Muscle of leg (tissue), 16 donors: ENCODE measurements at places on chromosomes 5 and 9.

- no peak for DNase-seq
These were observed 32.5 kb upstream of the N4BP3 start for GRCh38 chr5:178080618-178081410.

DNA sequence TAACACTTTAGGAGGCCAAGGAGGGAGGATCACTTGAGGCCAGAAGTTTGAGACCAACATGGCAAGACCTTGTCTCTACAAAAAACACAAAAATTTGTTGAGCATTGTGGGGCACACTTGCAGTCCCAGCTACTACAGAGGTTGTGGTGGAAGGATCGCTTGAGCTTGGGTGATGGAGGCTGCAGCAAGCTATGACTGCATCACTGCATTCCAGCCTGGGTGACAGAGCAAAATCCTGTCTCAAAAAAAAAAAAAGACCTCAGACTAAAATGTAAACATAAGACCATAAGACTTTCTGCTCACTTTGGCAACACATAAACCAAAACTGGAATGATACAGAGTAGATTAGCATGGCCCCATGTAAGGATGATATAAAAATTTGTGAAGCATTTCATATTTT lies 24.6 kb upstream of the NANS start:
- no peak for DNase-seq

DNA sequence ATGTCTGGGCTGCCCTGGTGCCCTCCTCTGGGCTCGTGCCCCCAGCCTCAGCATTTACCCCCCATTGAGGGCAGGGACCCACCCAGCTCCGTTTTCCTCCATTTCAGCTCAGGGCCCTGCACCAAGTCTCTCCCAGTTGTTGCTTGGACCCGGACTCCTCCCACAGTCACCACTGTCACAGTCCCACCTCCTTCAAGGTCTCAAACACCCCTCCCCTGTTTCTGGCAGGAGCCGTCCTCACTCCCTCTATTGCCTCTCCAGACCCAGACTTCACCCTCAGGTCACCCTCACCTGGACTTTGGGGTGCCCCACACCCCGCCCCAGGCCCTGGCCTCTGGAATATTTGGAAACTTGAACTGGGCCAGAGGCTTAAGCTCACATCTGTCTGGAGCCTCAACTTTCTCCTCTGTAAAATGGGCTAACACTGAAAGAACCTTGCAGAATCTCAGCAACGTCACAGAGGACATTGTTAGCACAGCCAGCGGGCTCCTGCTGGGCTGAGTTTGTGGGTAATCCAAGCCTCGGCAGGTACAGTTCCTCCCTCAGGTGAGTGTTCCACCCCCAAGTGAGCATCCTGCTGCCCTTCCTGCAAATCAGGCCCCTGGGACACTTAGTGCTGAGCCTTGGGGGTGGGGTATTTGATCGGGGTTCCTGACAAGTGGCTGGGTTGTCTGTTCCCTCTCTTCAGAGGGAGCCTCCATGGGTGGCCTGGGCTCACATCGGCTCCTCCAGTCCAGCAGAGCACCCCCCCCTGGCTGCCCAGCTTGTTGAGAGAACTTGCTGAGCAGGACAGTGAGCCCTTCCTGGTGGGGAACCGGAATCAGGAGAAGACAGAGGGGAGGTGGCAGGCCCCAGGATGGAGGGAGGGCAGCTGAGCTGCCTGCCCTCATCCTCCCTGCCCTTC lies 130.1 kb downstream of the C9orf50 start:
- peak; percentile 60 for DNase-seq

DNA sequence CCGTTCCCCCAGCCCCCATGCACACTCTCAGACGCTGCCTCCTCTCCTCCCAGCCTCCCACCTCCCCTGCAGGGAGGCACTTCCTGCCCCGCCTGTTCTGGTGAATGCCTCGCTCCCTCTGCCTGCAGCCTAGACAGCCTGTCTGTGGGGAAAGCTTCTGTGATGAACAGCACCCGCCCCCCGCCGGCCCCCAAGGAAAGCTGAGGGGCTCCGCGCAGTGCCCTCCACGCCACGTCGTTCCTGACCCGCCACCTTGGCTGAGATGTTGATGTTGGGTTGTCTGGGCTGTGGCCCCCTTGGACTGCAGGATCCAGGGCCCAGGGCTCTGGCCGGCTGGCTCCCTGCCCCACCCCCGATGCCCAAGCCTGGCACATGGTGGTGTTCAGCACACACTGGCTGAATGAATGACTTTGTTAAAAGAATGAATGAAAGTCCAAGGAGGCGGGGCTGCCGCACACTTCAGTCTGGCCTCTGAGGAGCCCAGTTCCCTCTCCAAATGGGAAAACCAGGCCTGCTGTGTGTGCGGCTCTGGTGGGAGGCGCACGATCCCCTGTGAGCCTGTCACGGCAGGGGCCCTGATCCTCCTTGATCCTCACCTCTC lies 2.1 kb upstream of the MYMK start:
- no peak for DNase-seq

DNA sequence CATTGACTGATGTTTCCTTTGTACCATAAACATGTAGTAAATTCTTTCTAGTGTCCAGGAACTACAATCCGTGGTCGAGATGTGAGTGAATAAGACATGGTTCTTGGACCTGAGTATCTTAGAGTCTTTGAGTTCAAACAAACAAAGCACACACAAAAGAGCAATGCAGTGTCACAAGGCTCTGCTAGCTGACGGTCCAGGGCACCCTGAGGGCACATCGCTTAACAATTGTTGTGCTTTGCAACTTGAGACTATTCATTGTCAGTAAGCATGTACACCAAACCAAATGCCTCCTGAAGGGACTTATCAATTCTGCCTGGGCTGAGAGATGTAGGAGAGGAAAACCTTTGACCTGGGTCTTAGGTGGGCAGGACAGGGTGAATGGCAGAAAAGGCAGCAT lies 84.8 kb downstream of the CAMK4 start:
- DNase-seq: no peak

DNA sequence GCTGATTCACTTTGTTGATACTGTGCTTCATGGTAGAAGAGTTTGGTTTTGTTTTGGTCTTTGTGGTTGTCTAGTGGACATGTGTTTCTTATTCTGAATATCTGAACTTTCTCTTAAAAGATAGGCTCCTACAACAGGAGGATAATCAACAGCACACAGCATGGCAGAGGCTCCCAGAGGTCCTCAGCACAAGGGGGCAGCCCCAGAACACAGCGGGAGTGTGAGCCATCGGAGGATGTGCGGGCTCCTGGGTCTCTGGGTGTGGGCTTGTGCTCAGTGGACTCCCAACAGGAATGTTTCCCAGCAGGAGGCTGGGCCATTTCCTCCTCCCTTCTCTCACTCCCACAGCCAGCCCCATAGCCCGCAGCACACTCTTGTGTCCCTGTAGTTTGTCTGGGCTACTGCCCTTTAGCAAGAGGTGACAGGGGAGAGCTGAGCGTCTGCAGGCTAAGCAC lies 164.3 kb upstream of the OTULINL start:
- DNase-seq: peak; percentile 63

DNA sequence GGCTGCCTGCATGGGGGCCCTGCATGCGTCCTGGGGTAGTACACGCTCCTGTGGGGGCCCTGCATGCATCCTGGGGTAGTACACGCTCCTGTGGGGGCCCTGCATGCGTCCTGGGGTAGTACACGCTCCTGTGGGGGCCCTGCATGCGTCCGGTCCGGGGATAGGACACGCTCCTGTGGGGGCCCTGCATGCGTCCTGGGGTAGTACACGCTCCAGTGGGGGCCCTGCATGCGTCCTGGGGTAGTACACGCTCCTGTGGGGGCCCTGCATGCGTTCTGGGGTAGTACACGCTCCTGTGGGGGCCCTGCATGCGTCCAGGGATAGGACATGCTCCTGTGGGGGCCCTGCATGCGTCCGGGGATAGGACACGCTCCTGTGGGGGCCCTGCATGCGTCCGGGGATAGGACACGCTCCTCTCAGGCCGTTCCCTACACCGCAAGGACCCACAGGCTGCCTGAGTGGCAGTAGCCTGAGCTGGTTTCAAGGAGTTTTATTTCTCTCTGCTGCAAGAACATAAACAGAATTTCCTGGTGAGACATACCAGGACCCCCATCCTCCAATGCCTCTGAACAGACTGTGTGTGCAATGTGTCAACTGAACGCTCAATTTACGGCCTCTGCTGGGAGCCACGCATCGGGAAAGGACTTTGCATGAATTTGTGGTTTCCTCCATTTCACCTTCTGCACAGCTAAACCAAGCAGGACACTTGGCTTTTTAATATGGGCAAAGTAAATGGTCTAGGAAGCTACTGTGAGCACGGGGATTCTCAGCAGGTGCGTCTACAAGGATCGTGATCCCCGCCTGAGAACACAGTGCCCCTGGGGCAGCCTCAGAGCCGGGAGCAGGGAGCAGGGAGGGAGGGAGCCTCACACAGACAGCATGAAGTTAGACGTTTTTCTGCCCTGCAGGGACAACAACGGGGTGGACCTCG lies 48.9 kb upstream of the CLPTM1L start:
- DNase-seq: no peak

- DNase-seq: no peak
These were observed 91.2 kb upstream of the ERBIN start for GRCh38 chr5:65835191-65835590.

GRCh38 chr9:128892221-128892921 lies 10.4 kb downstream of the LRRC8A start:
- DNase-seq: peak; percentile 73

DNA sequence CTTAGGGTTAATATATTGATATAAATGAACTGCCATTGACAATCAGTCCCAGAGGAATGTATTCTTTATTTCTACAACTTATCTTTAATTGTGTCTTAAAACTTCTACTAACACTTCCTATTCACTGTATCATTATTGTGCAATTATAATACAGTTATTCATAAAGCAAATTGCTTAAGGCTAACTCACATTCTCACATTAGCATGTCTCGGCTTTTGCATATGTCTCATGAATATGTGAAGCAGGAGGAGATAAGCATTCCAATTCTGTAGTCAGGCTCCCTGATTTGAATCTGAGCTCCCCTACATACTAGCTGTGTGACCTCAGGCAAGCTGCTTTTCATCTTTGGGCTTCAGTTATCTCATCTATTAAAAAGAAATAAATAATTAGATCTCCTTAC lies 45.4 kb downstream of the PLGRKT start:
- DNase-seq: no peak

DNA sequence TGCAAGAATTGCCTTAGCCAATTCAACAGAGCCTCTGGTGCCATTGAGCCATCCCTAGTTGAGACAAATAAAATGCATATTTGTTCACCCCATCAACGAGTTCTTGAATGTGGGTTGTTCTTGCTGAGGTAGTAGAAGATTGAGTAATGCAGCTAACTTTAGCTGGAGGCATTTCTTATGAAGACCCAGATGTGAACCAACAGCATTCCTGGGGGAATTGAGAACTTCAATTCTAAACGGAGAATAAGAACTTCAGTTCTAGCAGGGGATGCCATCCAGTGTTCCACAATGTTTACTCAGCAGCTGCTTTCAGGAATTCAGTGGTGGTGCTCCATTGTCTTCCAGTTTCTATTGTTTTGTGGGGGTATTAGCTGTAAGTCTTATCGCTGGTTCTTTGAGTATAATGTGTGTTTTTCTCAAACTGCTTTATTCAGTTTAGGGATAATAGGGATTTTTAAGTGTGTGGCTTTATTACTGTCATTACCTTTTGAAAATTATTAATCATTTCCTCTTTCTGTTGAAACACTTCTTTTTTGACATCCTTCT lies 1968.2 kb upstream of the NUDT12 start:
- no peak for DNase-seq

DNA sequence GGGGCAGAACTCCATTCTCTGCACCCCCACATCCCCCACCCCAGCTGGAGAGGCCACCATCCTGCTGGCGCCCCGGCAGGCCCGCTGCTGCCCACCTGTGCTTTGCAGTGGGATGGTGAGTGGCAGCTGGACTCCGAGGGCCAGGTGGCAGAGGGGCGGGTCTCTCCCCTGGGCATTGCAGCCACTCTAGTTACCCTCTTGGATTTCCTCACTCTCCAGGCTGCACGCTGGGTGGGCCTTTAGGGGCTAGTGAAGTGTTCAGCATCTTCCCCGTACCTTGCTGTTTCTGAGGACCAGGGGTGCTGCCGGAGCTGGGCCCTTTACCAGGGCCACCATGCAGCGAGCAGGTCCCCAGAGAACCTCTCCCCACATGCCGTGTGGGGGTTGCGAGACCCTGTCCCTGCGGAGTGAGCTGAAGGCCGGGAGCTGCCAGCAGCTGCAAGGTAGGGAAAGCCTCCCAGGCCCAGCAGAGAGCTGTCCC lies 88.4 kb upstream of the SH3PXD2B start:
- no peak for DNase-seq

DNA sequence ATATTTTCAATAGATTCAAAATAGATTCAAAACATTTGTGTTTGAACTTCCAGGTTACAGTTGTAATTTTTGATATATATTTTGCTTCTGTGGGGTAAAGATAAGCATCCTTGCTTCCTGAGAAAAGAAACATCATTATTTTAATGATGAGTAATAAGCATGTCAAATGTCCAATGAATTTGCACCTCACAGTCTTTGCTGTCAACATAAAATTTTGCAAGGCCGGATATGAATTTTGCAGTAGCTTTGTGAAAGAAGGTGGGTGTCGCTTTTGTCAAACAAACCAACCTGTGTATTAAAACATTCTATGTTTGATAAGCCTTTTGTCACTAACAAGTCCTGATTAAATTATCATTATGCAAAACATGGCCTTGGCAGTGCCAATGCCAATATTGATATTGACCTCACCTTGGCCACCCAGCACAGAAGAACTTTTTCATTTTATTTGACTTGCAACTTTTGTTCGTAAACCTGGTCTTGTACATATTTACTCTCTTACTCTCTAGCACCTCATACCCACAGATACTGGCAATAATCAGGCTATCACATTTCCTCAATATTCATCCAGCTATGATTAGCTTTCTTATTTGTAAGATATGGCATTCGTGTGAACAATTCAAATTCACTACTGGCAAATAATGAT lies 645.0 kb upstream of the KLF4 start:
- no peak for DNase-seq

- DNase-seq: no peak
These were observed 6.6 kb downstream of the CDC14B start for GRCh38 chr9:96612966-96613589.

DNA sequence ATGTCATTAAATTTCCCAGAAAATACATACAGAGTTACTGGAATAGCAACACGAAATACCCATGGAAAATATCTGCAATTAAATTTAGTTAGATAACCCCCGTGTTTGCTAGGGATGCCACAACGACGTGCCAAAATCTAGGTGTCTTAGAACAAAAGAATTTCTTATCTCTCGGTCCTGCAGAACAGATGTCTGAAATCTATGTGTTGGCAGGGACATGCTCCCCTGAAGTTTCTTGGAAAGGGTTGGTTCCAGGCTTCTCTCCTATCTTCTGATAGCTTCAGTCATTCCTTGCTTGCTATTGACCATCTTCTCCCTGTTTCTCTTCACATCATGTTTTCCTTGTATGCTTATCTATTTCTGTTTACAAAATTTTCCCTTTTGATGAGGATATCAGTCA lies 1067.0 kb downstream of the CDH18 start:
- no peak for DNase-seq

DNA sequence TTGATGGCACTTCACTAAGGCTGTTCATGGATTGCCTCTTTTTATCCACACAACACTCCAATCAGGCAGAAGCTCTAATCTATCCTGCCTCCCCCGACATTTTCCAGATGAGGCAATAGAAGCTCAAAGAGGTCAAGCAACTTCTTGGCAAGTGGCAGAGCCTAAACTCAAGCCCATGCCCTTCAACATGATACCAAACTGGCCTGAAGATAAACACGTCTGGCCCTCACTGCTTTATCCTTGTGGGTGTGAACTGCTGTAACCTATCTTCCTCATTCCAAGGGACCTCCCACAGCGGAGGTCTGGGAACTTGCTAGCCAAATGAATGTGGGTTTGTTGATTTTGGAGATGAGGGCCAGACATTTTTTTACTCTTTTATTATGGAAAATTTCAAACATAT lies 9.5 kb downstream of the SLC35A4 start:
- no peak for DNase-seq
